ENCODE measurements at places on chromosomes 6 and 20. TPM values are rescaled to one million over a fixed set of nuclear protein-coding genes. Genes with fewer than 3 reads are reported as not detected.
A peak's percentile ranks its signal among the peaks of the same experiment; 100 is the strongest.

Gene GJA10
- total RNA-seq: not detected

Gene ASCC3
- 22.4 TPM for total RNA-seq

Gene SAPCD1
- total RNA-seq: 1.8 TPM

Gene VIP
- 41.3 TPM for total RNA-seq

Gene MCCD1
- total RNA-seq: not detected

Gene MTFR2
- 0.36 TPM for total RNA-seq

Gene DZANK1
- total RNA-seq: 2.5 TPM

Gene PLCG1
- total RNA-seq: 78.9 TPM

DNA sequence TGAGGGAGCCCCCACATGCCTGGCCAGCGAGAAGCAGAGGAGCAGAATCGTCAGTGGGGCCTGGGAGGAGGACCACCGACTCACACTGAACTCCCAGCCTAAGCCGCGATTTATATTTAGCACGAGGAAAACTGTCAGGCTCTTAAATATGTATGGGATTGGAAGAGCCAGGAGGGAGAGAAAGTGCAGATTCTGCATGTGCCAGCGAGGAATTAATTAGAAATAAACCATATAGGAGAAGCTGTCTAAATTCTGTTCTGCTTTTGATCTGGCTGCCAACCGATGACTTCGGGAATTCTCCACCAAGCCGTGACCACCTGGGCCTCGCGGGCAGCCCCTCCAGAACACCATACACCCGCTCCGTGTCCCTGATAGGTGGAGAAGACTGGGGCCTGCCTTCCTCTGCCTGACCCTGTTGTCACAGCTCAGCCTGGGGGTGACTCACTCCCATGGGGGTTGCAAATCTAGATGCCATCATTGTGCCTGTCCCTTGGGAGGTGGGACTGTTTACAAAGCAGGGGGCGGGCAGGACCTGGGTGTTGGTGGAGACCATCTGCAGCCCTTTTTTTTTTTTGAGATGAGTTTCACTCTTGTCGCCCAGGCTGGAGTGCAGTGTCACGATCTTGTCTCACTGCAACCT is 91.1 kb upstream of the PMEPA1 start:
- DNase-seq: no peak

DNA sequence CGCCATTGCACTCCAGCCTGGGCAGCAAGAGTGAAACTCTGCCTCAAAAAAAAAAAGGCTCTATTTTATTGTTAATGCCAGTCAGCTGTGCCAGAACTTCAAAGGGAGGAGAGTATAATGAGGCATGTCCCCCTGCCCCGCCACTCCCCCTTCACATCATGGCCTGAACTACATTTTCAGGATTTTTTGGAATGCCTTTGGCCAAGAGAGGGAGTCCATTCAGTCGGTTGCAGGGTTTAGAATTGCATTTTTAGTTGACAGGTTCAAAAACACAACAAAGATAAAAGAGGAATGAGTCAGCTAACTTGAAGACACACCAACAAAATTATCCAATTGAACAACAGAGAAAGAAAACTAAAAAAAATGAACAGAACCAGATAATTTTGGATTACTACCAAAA is 59.1 kb downstream of the CEP43 start:
- no peak for DNase-seq

GRCh38 chr6:15365273-15365687 is 119.4 kb downstream of the JARID2 start:
- DNase-seq: peak; percentile 90

DNA sequence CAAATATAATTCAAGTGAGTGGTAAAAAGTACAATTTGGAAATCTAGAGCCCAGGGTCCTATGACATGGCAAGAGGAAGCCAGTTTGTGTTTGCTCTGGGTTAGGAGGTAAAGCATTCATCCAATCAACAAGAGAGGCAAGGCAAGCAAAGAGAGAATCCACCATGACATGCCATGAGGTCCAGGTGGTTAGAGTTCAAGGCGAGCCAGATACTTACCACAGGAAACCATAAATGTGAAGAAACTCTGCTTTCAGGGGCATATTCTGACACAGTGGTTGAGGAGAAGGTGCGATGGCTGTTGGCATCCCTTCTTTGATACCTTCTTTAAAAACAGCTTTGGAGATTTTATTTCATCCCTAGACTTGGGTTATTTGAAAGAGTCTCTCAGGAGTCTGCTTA is 193.8 kb upstream of the MAN1A1 start:
- DNase-seq: no peak

GRCh38 chr6:74018825-74019224 is 322.8 kb downstream of the CD109 start:
- DNase-seq: no peak

GRCh38 chr20:29873946-29874345 is 1383.5 kb upstream of the DEFB115 start:
- DNase-seq: peak; percentile 81

DNA sequence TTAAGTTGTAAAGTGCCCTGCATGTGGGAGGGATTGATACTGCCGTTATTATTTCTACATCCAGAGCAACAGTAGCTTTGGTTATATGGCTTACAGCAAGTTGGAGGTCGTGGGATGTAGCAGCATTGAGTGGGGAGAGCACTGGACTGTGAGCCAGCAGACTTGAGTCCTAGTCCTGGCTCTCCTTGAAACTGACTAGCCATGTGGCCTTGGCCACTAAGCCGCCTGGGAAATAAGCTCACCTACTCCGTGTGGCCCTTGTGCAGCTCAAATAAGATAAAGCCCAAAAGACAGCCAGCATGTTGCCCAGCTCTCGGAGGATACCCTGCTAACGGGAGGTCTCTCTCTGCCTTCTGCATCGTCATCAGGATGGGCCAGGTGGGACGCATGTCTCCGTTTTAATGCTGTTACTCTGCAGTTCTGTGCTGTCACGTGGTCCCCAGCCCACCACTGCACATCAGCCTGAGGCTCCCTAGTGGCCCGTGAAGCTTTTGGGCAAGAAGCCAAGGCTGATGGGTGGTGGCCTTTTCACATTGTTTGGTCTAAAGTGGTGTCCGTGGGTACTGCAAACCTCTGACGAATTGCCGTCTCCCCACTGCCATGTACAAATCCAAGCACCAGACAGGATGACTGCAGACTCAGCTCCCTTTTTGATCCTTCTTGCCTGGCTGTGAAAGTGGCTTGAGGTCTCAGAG is 7.9 kb downstream of the EPB41L1 start:
- no peak for DNase-seq

GRCh38 chr20:25021336-25021735 is 28.8 kb upstream of the APMAP start:
- DNase-seq: no peak

- no peak for DNase-seq
Measured at GRCh38 chr6:29980511-29980910, 38.2 kb downstream of the HLA-A start.

DNA sequence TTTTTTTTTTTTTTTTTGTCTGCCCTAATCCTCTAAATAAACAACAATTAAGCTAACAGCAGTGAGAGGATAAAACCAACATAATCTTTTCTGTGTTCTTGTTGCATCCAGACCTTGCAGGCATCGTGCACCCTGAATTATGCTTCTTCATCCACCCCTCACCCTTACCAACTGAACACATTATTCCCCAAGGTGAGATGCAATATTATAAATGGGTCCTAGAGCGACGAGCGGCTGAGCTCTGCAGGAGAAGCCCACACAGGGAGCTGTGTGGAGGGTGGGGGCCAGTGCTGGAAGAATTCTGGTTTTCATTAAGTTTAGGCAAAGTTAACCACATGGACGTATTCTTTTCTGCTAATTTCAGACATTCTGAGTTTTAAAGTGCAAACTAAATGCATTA is 32.2 kb upstream of the NXT1 start:
- DNase-seq: peak; percentile 0

DNA sequence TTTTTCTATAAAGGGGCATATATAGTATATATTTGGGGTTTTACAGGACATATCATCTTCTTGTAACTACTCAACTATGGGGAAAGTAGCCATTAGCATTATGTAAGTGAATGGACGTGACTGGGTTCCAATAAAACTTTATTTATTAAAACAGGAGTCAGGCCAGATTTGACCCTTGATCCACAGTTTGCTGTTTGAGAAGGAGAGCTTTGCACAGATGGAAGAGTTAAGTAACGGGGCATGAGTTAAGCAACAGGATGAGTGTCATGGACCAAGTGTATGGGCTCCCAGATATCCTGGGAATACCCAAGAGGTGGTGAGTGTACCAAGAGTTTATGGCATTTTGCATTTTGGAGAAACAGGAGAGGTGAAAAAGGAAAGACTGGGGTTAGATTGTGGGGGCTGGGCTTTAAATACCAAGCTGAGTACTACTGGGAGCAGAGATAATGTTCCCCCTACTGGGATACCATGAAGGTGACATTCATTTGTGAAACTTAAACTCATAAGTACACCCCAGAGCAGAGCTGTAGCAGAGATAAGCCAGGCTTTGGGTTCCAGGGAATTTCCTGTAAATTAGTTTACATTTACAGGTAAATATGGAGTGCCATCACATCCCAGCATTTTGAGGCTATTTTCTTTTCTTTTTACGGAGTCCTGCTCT is 18.5 kb upstream of the SCUBE3 start:
- DNase-seq: no peak

DNA sequence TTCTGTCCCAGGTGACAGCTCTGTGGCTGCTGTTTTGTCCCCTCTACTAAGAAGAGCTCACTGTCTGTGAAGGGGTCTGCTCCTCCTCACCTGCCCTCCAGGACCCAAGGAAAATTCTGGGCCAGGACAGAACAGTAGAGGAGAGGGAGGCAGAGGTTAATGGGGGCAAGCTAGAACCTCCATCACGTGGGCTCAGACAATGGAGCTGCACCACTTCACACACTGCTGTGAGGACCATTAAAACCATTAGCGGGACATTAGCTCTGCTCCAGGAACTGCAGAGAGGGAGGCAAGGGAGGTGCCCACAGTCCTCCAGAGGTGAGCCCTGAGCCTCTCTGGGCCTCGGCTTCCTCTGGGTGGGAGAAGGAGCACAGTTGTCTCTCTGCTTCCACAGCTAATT is 78.4 kb downstream of the NOL4L start:
- no peak for DNase-seq

DNA sequence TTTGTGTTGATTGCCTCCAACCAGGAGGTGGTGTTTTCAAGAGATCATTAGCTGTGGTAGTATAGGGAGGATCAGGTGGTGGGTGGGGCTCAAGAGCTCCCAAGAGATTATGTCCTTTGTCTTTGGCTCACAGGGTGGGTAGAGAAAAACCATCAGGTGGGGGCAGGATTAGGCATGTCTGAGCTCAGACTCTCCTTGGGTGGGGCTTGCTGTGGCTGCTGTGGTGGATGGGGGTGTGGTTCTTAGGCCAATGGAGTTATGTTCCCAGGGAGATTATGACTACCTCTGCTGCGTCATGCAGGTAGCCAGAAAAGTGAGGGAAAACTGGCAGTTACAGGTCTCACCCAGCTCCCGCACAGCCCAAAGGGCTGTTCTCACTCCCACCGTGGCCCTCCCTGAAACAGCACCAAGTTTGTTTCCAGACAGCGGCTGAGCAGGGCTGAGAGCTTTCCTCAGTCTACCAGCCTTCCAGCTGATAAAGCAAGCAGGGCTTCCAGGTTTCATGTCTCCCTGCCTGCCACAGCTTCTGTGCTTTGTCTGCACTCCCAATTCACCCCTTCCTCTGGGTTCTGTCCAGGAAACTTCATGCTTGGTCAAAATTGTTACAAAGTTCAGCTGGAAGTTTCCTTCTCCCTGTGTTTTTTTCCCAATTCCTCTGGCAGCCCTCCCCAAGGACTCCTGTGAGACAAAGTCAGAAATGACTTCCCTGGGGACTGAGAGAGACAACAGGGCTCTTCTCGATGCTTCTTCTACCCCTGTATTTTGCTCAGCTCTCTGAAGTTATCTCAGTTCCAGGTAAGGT is 481.1 kb upstream of the MAN1A1 start:
- DNase-seq: no peak

GRCh38 chr6:34593701-34594100 is 37.6 kb upstream of the SPDEF start:
- peak; percentile 25 for DNase-seq

GRCh38 chr6:33791620-33792019 is 2.7 kb upstream of the LEMD2 start:
- DNase-seq: no peak

Data from sigmoid colon (tissue), 7 donors.